Left renal cortex interstitium (tissue), 4 donors: ENCODE measurements at places on chromosomes 1 and 21.

DNA sequence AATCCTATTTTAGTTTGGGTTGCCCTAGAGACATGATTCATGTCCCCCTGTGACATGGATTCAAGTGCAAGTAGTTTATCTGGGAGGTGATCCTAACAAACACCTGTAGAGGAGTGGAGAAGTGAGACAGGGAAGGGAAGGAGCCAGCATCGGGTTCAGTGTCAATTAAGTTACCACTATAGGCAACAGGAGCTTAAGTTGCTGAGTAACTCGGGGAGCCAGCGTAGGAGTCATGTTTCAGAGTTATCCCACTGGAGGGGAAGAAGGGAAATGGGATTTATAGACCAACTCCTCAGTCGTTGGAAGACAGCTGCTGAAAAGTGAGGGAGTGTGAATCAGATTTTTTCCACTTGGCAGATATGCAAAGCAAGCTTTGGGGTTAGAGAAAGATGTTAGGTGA, 54.9 kb downstream of the SLC30A7 start:
- peak; percentile 48 for DNase-seq

DNA sequence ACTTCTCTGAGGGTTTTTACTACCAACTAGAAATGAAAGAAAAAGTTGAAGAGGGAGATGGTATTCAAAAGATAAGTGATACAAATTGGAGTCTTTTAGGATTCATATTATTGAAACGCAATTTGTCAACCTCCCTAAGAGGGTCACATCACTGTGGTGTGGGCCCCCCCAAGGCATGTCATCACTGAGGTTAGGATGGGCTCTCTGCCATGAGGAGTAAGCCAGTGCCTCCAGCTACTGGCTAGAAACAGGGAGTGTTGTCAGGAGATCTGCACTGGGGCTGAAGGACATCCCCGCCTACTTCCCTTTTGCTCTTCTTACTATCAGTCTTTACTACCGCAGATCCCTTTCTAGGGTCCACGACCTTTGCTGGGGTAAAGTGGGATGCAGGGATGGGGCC, 25.9 kb downstream of the ITSN1 start:
- no peak for DNase-seq

- no peak for DNase-seq
These were observed 6.3 kb downstream of the KIF21B start for GRCh38 chr1:201016943-201017827.

- no peak for DNase-seq
These were observed 106.7 kb downstream of the HIVEP3 start for GRCh38 chr1:41812051-41812450.

DNA sequence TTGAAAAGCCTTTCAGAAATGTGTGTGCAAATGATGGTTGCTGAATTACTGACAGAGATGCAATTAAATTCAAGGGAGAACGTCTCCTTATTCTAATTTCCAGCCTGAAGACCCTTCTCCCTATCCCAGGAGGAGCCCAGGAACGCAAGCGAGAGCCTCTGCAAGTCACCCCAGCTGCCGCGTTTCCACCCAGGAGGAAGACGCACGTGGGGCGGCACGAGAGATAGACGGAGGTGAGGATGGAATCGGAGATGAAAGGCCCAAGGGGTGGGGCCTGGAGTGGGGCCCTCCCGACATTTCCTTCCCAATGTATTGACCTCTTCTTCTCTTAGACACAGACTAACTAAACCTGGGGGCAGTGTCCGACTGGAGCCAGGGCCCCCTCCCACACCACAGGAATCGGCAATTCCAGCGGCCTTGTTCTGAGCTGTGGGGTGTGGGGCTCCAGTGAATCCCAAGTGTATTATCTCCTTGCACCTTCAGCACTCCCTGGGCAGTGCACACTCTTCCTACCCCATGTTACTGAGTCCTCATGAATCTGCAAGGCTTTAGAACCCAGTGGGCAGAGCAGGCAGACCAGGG, 322.5 kb downstream of the AJAP1 start:
- DNase-seq, result no peak

- DNase-seq, result no peak
These were observed 39.3 kb upstream of the EPS8L3 start for GRCh38 chr1:109802901-109803561.

GRCh38 chr1:169103002-169103401, 3.5 kb upstream of the ATP1B1 start:
- DNase-seq, result no peak

DNA sequence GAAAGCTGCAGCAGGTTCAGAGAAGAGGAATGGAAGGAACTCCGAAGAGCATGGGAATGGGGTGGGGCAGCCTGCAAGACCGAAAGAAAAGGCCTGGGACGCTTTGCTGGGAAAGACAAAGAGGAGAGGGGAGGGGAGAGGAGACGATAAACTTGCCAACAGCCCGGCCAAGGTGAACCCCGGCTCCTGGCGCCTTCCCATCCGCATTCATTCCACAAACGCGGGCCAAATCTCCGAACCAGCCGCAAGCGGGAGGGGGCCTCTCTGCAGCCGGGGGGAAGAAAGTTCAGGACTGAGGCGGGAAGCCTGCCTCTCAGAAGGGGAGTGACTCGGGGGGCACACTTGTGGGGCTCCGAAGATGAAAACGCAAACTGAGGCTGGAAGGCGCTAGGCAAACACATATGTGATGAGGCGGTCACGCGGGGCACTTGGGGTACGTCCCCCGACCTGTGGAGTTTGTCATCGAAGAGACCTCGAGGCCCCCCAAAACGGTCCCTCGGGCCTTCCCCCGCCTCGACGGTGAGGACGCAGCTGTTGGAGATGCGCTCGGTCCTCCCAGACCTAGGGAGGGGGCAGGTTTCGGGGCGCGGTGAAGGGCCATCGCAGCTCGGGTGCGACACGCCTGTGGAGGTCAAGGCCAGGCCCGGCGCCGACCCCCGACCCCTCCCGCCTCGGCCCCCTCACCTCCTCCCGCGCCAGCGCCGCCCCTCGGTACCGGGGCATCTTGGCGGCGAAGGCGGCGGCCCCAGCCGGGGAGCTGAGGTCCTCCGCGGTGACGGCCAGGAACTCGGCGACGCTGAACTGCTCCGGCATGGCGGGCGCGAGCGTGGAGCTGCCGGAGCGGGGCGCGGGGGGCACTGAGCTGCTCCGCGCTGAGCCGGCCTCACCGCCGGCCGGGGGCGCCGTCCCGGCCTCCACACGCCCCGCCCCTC, at the start of gene ASAP3:
Gene ASAP3 (minus strand): TSS at position 859 of the 932 bp plus-strand sequence. CDS start 46 bp downstream, at position 813.
- DNase-seq, result peak; percentile 16

GRCh38 chr1:14499312-14500040, 99.0 kb upstream of the KAZN start:
- DNase-seq, result no peak

DNA sequence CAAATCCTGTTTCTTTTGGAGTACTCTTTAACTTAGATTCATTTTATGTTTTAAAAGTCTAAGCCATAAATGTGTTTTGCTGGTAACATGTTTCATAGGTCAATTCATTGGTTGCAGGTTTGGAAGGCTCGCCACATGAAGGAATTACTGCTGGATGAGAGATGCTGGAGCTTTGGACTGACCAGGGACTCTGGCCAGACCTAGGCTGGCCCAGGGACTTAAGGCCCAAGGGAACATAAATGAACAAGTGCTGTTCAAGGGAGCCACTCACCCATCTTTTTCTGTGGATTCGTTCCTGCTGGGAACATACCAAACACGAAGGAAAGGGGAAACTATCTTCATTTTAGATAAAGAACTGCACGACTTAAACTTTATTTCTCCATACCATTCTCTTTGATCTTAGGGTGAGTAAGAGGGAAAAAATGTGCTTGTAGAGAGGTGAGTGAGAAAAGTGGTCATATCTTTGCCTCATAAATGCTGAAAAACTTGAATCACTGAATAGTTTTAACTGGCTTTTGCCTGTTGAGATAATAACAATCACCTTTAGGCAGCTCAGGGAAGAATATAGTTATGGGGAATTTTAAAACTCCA, 15.3 kb upstream of the SHCBP1L start:
- no peak for DNase-seq

DNA sequence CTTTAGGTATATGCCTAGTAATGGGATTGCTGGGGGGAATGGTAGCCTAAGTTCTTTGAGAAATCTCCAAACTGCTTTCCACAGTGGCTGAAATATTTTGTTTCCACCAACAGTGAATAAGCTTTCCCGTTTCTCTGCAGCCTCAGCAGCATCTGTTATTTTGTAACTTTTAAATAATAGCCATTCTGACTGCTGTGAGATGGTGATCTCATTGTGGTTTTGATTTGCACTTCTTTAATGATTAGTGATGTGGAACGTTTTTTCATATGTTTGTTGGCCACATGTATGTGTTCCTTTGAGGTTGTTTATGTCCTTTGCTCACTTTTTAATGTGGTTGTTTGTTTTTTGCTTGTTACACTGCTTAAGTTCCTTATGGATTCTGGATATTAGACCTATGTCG, 237.4 kb downstream of the CENPF start:
- no peak for DNase-seq

DNA sequence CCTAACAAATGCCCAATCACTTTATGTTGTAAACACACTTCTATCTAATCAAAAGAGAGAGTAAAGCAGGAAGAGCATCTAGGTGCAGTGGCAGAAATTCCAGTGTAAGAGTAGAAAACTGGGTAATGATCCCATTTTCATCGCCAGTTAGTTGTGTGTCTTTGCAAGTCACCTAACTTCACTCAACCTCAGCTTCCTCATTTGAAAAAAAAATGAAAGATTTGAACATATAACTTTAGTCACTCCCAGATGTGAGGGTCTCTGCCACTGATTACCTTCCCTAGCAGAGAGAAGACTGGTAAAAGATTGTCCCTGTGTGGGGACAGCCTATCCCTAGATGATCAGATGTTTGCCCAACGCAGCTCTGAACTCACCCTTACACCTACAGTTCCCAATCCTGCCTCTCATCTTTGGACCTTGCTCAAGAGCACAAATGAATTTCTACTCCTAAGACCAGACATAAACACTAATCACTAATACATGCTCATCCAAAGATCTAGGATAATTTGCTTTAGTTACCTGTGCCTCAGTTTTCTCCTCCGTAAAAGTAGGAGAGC, 25.2 kb upstream of the DUSP23 start:
- DNase-seq, result no peak

GRCh38 chr1:220852408-220852807, 26.8 kb upstream of the HLX start:
- DNase-seq, result no peak

DNA sequence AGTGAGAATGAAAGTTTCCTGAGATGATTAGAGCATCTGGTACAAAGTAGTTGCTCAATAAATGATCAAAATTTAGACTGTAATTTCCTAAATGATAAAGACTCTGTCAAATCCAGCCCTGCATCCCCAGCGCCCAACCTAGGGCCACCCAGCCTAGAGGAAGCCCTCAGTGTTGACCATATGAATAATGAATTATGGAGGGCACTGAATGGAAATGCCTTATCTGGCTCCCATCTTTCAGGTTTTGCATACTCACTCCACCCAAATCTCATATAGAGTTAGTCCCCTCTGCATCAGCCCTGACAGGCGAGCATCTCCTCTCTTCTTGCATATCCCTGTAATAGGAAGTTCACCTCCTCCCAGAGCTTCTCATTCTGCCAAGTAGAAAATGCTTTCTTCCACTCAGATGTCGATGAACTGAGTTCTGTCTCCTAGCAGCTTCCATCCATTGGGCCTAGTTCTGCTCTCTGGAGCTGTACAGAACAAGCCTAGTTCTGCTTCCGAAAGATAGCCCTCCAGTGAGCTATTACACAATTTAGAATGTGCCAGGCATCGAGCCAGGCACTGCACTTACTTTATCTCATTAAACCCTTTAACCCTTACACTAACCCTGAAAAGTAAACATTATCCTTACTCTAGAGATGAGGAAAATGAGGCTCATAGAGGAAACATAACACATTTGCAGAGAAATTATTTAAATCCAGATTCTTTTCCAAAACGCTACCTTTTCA, 20.9 kb downstream of the COA7 start:
- no peak for DNase-seq

GRCh38 chr21:32888971-32889370, 117.4 kb upstream of the PAXBP1 start:
- DNase-seq, result no peak

GRCh38 chr1:246020211-246020954, 486.7 kb downstream of the SMYD3 start:
- DNase-seq, result no peak

DNA sequence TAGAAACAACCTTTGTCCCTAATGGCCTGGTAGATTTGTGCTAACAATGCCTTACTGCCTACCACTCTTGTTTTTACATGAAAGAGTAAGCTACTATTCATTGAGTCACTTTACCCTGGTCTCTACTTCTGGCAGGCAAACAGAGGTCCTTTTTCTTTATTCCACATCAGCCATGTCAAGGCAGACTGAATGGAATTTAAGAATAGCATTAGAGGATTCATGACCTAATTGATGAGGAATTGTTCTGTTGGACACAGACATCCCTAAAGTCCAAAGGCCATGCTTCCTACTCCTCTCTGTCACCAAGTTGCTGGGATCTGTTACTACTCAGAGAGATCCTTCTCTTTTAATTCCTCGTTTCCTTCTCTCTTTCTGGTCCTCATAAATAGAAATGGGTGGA, 229.1 kb upstream of the ZP4 start:
- DNase-seq, result no peak

- no peak for DNase-seq
These were observed 12.1 kb downstream of the PRKACB start for GRCh38 chr1:84156210-84156621.

GRCh38 chr1:62908168-62908695, 124.3 kb downstream of the ATG4C start:
- no peak for DNase-seq

- DNase-seq, result no peak
These were observed 933 bp downstream of the ANKRD34A start for GRCh38 chr1:145963265-145964019.

DNA sequence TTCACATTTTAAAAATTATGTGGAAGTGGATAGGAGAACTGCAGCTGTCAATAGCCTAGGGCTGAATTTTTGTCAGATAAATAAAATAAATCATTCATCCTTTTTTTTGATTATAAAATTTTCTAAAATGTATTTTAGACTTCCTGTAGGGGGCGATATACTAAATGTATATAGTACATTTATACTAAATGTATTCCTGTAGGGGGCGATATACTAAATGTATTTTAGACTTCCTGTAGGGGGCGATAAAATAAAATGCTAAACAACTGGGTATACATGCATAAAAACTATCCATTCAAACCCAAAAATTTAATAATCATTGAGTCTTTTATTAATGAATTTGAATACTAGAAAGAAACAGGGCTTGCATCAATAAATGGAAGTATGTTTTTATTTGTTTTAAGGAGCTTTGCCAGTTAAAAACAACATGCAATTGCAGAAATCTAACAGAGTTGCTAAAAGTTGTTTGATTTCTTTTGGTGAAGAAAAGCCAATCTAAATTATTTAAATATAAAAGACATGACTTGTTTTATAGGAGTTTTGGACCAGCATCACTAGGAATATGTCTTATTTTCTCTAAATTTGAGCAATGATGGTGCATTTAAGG, 31.4 kb downstream of the CLCA1 start:
- DNase-seq, result no peak

GRCh38 chr1:167289966-167290365, 69.3 kb downstream of the POU2F1 start:
- no peak for DNase-seq

DNA sequence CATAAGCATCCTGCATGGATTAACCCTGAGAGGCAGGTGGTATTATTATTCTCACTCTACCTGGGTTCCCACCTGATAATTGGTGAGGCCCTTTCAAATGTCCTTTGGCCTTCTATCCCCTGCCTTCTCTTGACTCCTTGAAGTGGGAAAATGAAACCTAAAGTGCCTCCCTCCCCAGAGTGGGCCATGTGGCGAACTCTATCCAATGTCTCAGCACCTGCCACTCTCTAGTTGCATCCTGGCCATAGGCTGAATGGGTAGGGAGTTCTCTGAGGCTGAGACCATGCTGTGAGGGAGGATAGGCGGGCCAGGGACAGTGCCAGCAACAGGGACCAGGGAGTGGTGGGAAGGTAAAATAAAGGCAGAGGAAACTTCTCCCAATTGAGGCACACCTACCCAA, 35.3 kb downstream of the ELF3 start:
- DNase-seq, result no peak
